Stimulated activated CD4-positive, alpha-beta T cell treated with anti-CD3 and anti-CD28 coated beads, Interleukin-2, amount 100 ng/mL, for 24 hours (primary cell): ENCODE measurements at places on chromosomes 6 and 20.

DNA sequence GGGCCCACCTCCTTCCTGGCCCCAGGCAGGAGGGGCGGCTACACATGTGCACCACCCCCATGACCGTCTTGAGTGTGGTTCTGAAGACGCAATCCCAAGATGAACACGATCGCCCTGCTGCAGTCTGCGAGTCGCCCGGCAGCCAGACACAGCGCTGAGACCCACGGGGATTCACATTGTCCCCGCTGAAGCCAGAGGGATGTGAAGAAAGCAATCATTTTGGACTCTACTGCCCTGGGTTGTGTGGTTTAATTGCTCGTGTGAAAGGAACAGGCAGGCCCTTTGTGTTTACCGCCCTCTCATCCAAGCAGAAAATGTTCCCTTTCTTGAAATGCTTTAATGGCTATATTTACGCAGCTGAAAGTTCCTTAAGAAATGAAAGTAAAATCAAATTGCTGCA is 279.5 kb downstream of the TAF4 start:
- DNase-seq, result no peak

DNA sequence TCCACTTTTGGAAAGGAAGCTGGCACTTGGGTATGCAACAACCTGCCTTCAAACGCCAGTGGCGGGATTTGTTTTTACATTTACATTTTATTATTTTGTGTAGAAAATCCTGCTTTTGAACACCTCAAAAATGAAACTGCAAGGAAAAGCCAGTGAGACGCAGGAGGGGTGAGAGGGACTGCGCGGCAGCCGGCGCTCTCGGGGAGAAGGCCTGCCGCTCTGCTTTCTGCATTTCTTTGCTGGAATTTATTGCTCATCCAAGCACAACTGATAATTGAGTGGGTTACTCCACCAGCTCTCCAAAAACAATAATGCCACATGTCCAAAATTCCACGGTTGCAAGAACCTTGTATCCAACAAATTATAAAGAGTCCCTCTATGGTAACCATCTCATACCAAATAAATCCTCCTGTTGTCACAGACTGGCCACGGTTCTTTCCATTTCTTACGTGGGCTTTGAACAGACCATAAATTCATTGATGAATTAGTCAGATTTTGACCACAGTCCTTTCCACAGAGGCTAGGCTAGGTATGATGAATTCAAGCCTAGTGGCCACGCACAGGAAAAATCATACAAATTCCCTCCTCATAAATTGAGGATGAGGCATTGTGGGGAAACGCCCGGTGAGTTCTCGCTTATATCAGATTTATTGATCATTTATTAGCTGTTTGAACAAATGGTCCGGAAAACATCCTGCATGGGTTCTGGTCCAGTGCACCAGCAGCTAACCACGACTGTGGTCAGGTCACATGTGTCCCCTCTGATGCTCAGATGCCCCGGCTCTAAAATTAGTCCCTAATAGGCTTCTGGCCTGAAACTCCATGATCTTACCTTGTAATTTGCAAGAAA is 31.6 kb upstream of the FOXC1 start:
- DNase-seq, result no peak

DNA sequence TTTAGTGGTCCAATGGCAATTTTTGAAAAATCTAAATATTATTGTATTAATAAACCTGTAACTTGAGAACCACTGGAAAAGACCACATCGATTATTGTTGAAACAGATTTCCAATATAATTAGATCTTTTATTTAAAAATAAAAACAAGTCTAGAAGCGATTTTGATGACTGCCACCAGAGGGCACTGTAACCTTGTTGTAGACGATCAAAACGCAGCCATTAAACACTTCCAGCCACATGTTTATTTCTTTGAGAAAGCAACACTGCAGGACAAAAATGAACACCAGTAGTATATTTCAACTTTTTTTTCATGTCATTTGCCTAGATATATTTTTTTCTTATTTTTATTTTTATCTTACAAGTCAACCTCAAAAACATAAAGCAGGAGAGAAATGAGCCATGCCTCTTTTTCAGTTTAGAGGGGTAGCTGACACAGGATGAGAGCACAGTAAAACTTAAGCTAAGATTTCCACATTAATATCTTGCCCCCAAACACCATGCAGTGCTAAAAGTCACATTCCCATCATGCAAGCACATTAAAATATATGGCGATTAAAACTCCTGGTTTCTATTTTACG is 115.4 kb downstream of the OPRM1 start:
- peak; percentile 77 for DNase-seq

DNA sequence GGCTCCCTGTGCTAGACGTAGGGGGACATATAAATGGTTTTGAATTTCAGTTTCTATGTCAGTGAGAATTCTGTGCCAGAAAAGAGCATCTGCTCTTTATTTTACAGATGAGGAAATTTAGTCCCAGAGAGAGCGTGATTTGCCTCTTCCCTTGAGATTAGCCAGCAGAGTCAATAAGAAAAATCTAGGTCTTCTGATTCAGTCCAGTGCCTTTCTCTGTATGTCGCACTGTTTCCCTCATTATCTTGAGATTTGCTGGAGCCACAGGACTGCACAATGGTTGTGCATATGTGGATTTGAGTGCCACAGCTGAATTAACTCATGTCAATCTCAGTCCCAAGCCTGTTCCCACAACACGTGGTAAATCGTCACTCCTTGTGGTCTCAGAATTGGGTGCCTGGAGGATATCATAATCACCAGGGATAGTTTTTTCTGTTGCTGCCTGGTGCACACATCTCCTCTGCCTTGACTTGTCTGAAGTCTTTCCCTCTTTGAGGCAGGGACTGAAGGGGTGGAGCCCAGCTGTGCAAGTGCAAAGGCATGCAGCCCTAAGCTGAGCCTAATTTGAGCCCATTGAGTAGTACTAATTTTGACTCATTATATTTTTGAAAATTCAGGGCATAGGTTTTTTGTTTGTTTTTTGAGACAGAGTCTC is 276.7 kb downstream of the SOX4 start:
- DNase-seq, result no peak

DNA sequence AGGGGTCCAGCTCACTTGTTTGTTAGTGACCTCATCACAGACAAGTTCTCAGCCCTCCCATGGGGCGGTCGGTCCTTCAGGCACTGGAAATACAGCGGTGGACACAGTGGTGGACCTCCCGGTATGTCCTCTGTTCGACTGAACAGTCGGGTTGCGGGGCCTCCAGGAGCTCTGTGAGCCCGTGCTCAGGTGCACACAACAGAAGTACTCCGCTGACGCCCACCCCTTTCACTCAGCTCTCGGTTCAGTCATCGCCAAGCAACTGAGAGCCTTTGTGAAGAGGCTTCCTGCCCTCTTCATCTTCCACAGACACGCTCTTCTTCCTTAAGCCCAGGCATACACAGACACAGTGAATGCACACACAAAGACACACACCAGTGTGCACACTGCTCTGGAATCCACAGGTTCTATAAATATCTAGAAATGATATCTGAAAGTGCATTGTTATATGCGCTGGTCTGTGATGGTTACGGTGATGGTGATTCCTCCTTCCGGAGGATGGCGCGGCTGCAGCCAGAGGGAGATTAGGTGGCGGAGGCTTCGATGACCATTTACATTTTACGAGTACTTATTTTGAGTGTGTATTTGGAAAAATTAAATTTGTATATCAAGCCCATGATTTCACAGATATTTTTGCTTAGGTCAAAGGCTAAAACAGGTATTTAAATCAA is 46.8 kb upstream of the BHLHE23 start:
- DNase-seq, result no peak

- no peak for DNase-seq
Measured at GRCh38 chr20:47113362-47114109, 218.9 kb downstream of the EYA2 start.

- no peak for DNase-seq
Measured at GRCh38 chr6:169709293-169709692, 7.4 kb downstream of the C6orf120 start.

DNA sequence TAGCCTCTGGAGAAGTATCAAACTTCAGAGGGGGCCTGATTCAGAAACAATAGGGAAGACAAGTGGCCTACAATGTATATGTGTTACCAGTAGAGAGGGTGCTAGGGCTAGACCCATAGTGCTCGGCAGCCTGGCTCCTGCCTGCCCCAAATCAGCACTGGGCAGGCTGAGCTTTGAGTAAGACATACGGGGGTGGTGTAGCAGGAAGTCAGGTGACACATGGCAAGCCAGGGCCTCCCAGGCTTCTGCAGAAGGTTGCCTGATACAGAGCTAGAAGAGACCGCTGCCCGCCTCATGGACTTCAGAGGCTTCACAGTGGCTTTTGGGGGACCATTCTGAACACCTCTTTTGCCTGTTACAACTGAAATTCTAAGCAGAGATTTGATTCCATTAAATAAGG is 43.4 kb downstream of the RALY start:
- DNase-seq, result peak; percentile 58

GRCh38 chr6:109397020-109397419 is 14.8 kb upstream of the CD164 start:
- no peak for DNase-seq

GRCh38 chr6:35188886-35189285 is 24.9 kb upstream of the SCUBE3 start:
- no peak for DNase-seq

- DNase-seq, result no peak
Measured at GRCh38 chr6:126529637-126530362, 189.9 kb downstream of the CENPW start.

DNA sequence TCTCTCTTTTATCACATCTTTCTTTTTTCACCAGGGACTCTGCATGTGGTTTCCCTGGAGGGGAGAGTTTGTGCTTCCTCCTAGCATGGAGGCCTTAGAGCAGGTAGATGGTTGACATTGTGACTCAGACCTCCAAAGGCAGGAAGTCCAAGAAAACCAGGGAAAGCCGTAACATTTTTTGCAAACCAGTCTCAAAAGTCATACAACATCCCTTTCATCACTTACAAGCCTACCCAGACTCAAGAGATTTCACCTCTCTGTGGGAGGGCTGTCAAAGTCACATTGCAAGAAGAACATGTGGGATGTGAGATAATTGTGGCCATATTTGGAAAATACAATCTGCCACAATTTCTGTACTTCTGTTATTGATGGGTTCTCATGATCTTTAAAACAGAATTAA is 46.2 kb downstream of the SNRNP48 start:
- DNase-seq, result no peak

DNA sequence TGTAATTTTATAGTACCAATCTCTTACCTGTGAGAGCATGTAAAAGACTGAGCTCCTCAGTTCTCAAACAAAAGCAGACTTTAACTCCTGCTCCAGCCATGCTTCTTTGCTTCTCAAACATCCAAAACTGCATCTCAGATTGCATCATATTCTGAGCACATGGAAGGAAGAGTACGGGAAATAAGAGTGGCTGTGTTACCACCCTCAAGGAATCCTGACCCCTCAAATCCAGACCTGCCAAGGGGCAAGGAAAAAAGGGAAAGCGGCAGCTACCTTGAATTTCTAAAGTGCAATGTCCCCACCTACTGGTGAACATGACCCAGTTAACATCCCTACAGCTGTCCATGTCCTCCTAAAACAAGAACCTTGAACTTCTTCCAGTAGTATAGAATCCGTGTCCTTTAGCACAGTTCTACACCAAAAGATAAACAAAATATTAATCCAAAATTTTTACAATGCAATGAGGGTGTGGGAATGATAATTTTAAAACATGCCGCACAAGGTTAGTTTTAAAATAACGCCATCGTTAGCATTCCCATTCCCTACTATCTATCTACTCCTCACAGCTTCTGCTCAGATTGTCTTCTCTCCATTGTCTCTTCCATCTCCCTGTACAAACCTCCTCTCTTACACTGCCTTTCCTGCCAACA is 34.1 kb upstream of the HLA-DQB1 start:
- DNase-seq, result peak; percentile 26

GRCh38 chr6:137707038-137707589 is 159.9 kb upstream of the TNFAIP3 start:
- DNase-seq, result no peak

DNA sequence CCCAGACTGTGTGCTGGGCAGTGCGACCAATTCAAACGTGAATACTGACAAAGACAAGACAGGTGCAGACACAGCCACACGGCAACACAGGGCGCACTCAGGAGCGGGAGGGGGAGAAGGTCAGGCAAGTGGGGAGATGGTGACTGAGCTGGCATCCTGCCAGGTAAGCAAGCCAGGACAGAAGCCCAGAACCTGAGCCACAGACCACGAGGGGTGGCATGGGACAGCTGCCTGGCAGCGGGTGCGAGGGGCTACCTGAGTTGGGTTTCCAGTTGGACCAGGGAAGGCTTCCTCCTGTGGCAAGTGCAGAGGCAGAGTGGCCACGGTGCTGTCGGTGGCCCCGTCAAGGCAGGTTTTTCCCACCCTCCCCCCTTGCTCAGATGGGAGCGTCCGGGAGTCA is 215.2 kb upstream of the ARID1B start:
- DNase-seq, result no peak

DNA sequence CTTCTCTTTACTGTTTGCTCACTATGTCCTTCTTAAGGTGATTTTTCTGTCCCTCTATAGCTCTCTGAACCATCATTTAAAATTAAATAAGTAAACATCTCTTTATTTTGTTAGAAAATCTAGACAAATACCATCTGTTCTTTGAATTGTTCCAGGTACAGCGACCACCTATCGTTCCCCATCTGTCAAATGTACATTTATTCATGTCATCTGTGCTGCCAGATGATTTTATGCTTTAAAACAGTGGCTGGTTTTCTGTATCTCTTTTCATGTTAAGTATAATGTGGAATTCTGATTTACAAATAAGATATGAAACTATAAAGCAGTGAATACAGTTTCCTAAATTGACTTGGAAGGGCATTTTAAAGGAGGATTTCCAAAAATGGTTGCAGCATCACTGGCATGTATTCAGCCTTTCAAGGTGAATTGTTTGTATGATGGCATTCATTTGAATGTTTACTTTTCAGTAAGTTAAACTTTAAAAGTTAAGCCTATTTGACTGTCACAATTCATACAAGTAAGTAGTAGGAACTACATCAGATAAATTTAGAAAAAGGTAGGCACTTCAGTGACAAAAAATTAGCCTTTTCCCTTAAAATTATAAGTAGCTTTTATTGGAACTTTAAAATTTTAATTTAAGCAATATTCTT is 92.6 kb upstream of the CLVS2 start:
- no peak for DNase-seq

GRCh38 chr6:6348256-6348655 is 27.8 kb upstream of the F13A1 start:
- no peak for DNase-seq

GRCh38 chr6:144606083-144606482 is 320.9 kb downstream of the UTRN start:
- DNase-seq, result no peak
